ENCODE measurements at places on chromosomes 3 and 15. TPM values are rescaled to one million over a fixed set of nuclear protein-coding genes. Genes with fewer than 3 reads are reported as not detected.

GRCh38 chr3:44845528-44846520, 15.9 kb upstream of the TMEM42 start:
- no peak overlapping the region for H3K4me3 ChIP-seq
- no peaks in the 10 kb centered on the region for H3K27me3 ChIP-seq
- no peak overlapping the region for H3K27ac ChIP-seq
- peaks cover 27% of the 10 kb centered on the region for H3K36me3 ChIP-seq
- no peaks in the 10 kb centered on the region for H3K4me1 ChIP-seq

DNA sequence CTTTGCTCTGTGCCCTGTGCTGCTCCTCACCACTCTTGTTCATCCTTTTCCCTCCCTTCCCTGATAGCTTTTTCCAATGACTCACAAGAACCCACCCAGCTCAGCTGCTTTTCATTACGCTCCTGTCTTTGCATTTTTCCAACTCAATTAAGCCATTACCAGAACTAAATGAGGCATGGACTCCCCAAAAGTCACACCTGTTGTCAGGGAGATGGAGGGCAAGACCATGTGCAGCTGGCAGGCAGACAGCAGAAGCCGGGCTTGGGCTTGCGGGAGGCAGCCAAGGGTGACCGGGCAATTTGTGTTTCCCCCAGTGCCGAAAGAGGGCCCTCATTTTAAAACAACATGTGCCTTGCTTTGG, 64.3 kb downstream of the CASR start:
- no peak for DNase-seq
- no peak overlapping the region for H3K27ac ChIP-seq
- H3K4me3 ChIP-seq = no peak overlapping the region
- peaks cover 4% of the 10 kb centered on the region for H3K27me3 ChIP-seq
- H3K4me1 ChIP-seq = peaks cover 16% of the 10 kb centered on the region

DNA sequence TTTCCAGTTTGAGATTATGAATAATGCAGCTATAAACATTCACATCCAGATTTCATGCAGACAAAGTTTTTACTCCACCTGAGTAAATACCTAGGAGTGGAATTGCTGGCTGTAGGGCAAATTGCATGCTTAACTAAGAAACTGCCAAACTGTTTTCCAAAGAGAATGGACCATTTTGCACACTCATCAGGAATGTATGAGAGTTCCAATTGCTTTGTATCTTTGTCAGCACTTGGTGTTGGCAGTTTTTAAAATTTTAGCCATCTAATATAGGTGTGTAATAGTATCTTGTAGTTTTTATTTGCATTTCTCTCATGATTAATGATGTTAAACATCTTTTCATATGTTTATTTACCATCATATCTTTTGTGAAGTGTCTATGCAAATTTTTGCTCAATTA, 40.6 kb upstream of the TRIM59 start:
- peaks cover 1% of the 10 kb centered on the region for H3K4me1 ChIP-seq
- H3K27me3 ChIP-seq = no peaks in the 10 kb centered on the region
- no peak overlapping the region for H3K4me3 ChIP-seq
- no peak for DNase-seq
- no peaks in the 10 kb centered on the region for H3K36me3 ChIP-seq
- no peak overlapping the region for H3K27ac ChIP-seq

- DNase-seq = no peak
- H3K36me3 ChIP-seq = no peaks in the 10 kb centered on the region
- no peak overlapping the region for H3K4me3 ChIP-seq
- no peaks in the 10 kb centered on the region for H3K27me3 ChIP-seq
- H3K27ac ChIP-seq = no peak overlapping the region
Observed at GRCh38 chr15:84595660-84596059, 5.1 kb upstream of the ZSCAN2 start.

GRCh38 chr3:525415-525814, 328.9 kb downstream of the CHL1 start:
- H3K4me1 ChIP-seq = no peaks in the 10 kb centered on the region
- H3K27me3 ChIP-seq = no peaks in the 10 kb centered on the region
- no peak overlapping the region for H3K4me3 ChIP-seq
- no peaks in the 10 kb centered on the region for H3K36me3 ChIP-seq
- DNase-seq = no peak

DNA sequence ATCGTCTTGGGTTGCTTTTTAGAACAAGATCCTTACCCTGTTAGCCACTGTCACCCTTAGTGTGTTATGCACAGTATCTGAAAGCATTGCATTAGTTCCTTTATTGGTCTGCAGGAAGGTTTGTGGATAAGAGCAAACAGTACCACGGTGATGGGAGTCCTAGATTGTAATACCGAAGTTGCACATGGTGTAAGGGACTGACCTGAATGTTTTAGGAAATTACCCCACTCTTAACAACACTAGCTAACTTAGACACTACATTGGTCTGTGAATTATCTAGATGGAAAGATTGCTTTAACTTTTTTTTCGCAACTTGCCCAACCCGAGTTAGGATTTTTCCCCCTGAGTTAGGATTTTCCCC, 1.3 kb downstream of the STT3B start:
- H3K27me3 ChIP-seq = no peaks in the 10 kb centered on the region
- H3K4me1 ChIP-seq = peaks cover 30% of the 10 kb centered on the region
- H3K27ac ChIP-seq = peak overlapping the region; percentile 93
- no peak for DNase-seq

DNA sequence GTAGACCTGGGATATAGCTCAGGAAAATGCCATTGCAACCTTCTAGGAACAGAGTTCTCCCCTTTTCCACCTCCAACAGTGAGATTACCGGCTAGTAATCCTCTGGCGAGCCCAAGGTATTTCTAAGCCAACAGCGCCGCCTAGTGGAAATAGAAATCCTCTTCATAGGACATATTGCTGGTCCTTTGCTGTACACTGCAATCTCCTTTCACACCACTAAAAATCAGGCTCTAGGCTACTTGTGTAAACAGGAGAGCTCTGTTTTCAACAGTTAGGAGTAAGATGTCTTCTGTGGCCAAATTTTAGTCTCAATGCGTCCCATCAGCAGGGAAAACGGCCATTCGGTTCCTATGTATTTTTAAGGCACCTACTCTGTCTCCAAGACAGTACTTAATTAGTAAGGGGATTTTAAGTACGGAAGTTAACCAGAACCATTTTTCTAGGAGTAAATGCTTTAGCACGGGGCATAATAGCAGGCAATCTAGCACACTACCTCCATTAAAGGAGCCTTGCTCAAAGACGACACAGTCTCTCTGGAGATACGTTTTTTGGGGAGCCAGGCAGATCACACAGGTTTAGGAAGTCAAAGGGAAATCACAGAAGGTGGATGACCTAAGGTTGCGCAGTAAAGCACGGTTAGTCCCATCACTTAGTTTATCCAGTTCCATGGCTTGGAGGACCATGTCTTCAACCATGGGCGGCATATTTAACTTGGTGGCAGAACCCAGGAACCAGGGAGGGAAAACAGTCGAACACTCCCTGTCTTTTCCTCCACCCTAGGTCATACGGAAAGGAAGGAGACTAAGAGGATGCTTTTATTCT, 43.8 kb downstream of the NCEH1 start:
- no peak overlapping the region for H3K4me3 ChIP-seq
- no peak overlapping the region for H3K27ac ChIP-seq

DNA sequence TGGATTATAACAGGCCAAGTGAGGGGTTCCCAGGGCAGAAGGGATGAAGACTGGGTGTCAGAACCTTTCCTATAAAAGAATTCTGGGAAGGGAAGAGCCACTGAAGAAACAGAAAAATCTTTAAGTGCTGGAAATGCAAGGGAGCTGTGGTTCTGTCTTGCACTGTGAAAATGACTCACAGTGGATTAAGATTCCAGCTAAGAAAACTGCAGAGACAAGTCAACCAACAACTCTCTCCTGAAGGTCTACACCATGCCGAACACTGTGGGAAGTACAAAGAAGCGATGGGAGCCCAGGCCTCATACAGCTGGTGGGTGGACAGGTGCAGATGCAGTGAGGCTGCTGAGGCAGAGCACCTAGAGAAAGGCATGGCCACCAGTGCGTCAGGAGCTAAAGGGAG, 27.7 kb downstream of the ZDHHC3 start:
- no peak overlapping the region for H3K4me3 ChIP-seq
- H3K36me3 ChIP-seq = peaks cover 2% of the 10 kb centered on the region
- H3K27me3 ChIP-seq = no peaks in the 10 kb centered on the region

DNA sequence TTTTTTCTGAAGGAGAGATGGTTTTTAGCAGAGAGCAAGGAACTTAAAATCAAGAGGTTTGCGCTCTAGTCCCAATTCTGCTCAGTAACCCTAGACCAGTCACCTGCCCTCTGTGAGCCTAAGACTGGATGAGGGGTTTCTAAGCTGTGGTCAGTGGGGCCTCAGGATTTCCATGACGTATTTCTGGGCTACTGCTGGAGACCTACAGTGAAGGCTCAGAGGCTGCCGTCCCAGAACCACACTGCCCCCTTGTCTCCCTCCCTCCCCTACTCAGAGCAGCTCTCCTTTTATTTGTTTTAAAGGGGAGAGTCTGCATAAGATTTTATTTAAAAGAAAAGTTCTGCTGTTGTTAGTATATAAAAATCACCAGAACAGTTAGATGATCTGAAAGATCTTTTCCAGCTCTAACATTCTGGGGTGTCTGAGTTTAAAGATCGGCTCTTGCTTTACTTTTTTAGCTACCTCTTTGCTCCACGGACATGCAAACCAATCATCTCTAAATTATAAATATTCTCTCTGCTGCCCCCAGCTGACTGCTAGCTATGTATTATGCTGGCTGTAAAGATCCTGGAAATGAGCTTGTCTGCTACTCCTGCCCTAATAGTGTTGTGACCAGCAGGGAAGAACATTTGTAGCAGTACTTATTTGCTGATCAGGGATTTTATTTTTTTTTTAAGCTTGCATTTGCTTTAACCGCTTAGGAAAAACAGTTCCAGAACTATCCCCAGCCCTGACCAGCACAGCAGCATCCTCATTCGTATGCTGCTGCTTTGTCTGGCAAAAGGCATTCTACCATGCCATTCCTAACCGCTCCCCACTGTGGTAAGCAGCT, 28.6 kb upstream of the NDUFB4 start:
- DNase-seq = no peak
- no peaks in the 10 kb centered on the region for H3K36me3 ChIP-seq
- peaks cover 2% of the 10 kb centered on the region for H3K27me3 ChIP-seq
- no peak overlapping the region for H3K27ac ChIP-seq
- peaks cover 2% of the 10 kb centered on the region for H3K4me1 ChIP-seq
- H3K4me3 ChIP-seq = no peak overlapping the region

The OR5K1 gene
- total RNA-seq = not detected

The HTD2 gene
- total RNA-seq = 7.6 TPM

The ZMYND10 gene
- 1.00 TPM for total RNA-seq

The PARP15 gene
- total RNA-seq = 9.1 TPM

The PLSCR5 gene
- not detected for total RNA-seq
